ENCODE measurements at places on chromosomes 5 and 9.

GRCh38 chr9:89593727-89594427 is 10.9 kb upstream of the GADD45G start:
- DNase-seq = peak; percentile 85
- H3K4me3 ChIP-seq = no peak overlapping the region

GRCh38 chr9:137505421-137506140 is 44.6 kb downstream of the PNPLA7 start:
- no peaks in the 10 kb centered on the region for H3K27me3 ChIP-seq
- H3K4me1 ChIP-seq = no peaks in the 10 kb centered on the region
- no peak overlapping the region for H3K27ac ChIP-seq
- H3K36me3 ChIP-seq = no peaks in the 10 kb centered on the region
- H3K4me3 ChIP-seq = no peak overlapping the region
- DNase-seq = no peak

DNA sequence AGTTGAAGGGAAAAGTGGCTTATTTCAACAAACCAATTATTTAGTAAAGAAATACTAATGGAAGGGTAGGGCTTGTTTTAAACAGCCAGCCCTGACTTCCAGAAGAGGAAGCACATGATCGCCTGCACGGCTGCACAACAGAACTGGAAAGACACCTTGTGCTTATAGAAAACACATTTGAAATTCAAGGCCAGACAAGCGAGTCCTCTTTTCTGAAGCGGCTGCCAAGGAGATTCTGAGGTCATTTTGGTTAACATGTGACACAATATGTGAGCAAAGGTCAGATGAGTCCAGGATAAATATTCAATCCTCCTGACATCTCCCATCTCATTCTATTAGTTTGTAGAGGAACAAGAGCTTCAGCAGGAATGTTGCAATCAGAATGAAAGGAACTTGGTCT is 461.4 kb upstream of the ST8SIA4 start:
- no peak overlapping the region for H3K4me3 ChIP-seq
- H3K36me3 ChIP-seq = no peaks in the 10 kb centered on the region
- DNase-seq = no peak
- no peaks in the 10 kb centered on the region for H3K4me1 ChIP-seq
- no peak overlapping the region for H3K27ac ChIP-seq
- H3K27me3 ChIP-seq = no peaks in the 10 kb centered on the region

- H3K36me3 ChIP-seq = peaks cover 20% of the 10 kb centered on the region
- no peaks in the 10 kb centered on the region for H3K4me1 ChIP-seq
- H3K27me3 ChIP-seq = no peaks in the 10 kb centered on the region
These were observed 8.5 kb downstream of the RNF44 start for GRCh38 chr5:176528761-176529115.

GRCh38 chr5:78601559-78602314 is 46.8 kb downstream of the LHFPL2 start:
- DNase-seq = no peak
- no peak overlapping the region for H3K27ac ChIP-seq
- H3K27me3 ChIP-seq = no peaks in the 10 kb centered on the region
- H3K4me1 ChIP-seq = no peaks in the 10 kb centered on the region

DNA sequence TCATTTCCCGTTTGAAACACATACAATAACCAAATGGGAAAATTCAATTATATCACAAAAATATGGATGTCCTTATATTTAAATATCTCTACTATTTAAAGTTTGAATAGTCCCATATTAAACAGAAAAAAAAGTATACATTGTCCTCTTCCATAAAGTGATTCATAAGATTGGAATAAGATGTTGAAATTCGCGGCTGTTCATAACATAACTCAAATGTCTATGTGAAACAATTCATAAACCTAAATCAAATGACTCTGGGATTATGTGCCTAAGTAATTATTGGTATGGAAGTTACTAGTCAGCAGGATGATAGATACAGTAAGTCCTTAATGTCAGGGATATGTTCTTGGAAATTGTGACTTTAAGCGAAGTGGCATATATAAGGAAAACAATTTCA is 3.9 kb upstream of the EFNA5 start:
- H3K27ac ChIP-seq = no peak overlapping the region
- H3K4me1 ChIP-seq = no peaks in the 10 kb centered on the region
- no peak for DNase-seq
- no peak overlapping the region for H3K4me3 ChIP-seq

DNA sequence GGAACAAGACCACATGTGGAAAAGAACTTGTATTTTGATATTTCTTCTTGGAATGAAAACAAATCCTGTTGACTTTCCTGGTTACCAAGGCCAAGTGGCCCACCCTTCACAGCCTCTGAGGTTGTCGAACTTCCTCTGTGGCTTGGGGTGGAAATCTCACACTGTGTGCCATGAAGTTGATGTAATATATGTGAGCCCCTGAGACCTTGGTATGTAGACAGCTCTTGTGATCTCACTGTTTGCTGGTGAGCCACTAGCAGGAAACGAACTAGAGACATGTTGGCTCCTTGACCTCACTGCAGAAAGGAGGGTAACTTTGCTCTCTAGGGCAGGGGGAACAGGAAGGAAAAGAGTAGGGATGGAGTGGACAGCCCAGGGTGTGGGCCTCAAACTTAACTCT is 159.4 kb downstream of the ARHGAP26 start:
- H3K36me3 ChIP-seq = no peaks in the 10 kb centered on the region
- no peaks in the 10 kb centered on the region for H3K27me3 ChIP-seq
- DNase-seq = no peak
- H3K4me3 ChIP-seq = no peak overlapping the region
- H3K4me1 ChIP-seq = no peaks in the 10 kb centered on the region
- no peak overlapping the region for H3K27ac ChIP-seq

DNA sequence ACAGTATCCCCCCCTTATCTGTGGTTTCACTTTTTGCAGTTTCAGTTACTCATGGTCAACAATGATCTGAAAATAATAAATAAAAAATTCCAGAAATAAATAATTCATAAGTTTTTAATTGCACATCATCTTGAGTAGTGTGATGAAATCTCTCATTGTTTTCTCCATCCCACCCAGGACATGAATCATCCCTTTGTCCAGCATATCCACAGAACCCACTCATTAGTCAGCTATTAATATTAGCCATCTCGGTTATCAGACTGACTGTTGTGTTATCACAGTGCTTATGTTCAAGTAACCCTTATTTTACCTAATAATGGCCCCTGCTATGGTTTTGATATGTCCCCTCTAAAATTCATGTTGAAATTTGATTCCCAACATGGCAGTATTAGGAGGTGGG is 40.7 kb downstream of the FAM114A2 start:
- no peak for DNase-seq
- no peaks in the 10 kb centered on the region for H3K27me3 ChIP-seq
- H3K4me3 ChIP-seq = no peak overlapping the region

DNA sequence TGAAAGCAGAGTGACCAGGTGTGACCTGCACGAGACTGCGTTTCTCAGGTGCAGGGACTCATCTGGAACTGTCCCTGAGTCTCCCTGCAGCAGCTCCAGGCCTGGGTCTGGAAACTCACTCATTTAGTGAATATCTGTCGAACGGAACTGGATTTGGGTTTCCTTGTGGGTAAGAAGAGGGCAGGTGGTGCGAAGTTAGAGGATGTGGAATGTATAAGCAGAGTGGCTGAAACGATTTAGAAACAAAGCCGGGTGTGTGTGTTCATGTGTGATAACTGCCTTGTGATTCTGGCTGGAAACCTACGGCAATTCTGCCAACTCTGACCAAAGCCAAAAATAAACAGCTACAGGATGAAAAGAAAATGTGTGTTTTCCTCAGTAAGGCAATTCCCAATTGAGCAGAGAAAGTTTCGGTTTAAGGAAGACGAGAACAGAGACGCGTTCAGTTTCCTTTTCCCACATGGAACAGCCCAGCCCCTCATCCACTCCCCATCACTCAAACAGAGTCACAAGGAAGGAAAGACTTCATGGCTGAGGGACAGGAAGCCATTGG is 130.3 kb downstream of the NSG2 start:
- no peaks in the 10 kb centered on the region for H3K27me3 ChIP-seq
- H3K4me3 ChIP-seq = no peak overlapping the region
- no peak overlapping the region for H3K27ac ChIP-seq
- no peak for DNase-seq

GRCh38 chr9:131105952-131106351 is 9.6 kb downstream of the AIF1L start:
- H3K4me3 ChIP-seq = no peak overlapping the region
- no peak overlapping the region for H3K27ac ChIP-seq
- H3K27me3 ChIP-seq = no peaks in the 10 kb centered on the region
- peaks cover 4% of the 10 kb centered on the region for H3K36me3 ChIP-seq
- H3K4me1 ChIP-seq = no peaks in the 10 kb centered on the region

DNA sequence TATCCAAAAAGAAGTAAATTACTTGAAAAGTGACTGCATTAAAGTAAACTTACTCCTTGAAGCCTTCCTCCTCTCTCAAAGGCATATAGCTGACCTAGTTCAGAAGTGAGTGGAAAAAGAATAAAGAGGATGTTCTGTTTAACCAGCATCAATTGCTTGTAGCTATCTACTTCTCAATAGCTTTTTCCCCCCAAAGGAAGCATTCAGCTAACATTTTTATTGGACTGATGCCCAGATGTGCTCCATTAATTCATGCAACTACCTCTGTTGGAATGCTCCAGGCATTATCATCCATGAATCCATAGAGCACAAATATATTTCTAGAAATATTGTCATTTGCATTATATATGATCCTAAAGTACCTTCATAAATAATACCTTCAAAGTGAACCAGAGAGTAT is 132.8 kb downstream of the RASEF start:
- DNase-seq = no peak
- peaks cover 3% of the 10 kb centered on the region for H3K4me1 ChIP-seq
- H3K36me3 ChIP-seq = no peaks in the 10 kb centered on the region

- no peak overlapping the region for H3K27ac ChIP-seq
- H3K36me3 ChIP-seq = no peaks in the 10 kb centered on the region
- no peaks in the 10 kb centered on the region for H3K4me1 ChIP-seq
- DNase-seq = peak; percentile 29
- no peaks in the 10 kb centered on the region for H3K27me3 ChIP-seq
- no peak overlapping the region for H3K4me3 ChIP-seq
These were observed 18.1 kb downstream of the SLC12A2 start for GRCh38 chr5:128101676-128102075.

GRCh38 chr5:159100782-159101646 is 1.3 kb upstream of the EBF1 start:
- no peak overlapping the region for H3K27ac ChIP-seq
- no peak for DNase-seq
- H3K27me3 ChIP-seq = peaks cover 70% of the 10 kb centered on the region
- H3K4me1 ChIP-seq = peaks cover 2% of the 10 kb centered on the region

GRCh38 chr9:88387552-88388202 is 567 bp upstream of the SPIN1 start:
- peaks cover 6% of the 10 kb centered on the region for H3K4me1 ChIP-seq
- peak overlapping the region; percentile 93 for H3K4me3 ChIP-seq

DNA sequence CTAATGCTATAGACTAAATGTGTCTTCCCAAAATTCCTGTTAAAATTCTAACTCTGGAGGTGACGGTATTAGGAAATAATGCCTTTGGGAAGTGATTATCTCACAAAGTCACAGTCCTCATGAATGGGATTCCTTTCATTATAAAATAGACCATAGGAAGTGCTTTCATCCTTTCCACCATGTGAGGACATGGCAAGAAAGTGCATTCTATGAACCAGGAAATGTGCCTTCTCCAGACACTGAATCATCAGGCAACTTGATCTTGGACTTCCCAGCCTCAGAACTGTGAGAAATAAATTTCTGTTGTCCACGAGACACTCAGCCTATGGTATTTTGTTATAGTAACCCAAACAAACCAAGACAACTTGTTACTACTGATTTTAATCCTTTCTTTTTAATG is 582.4 kb upstream of the C9orf72 start:
- H3K4me3 ChIP-seq = no peak overlapping the region
- no peaks in the 10 kb centered on the region for H3K27me3 ChIP-seq
- no peak for DNase-seq
- H3K4me1 ChIP-seq = no peaks in the 10 kb centered on the region
- no peaks in the 10 kb centered on the region for H3K36me3 ChIP-seq
